ENCODE measurements at places on chromosomes 7 and 10.

- peak; percentile 2 for DNase-seq
These were observed 14.2 kb downstream of the UCMA start for GRCh38 chr10:13219685-13220670.

DNA sequence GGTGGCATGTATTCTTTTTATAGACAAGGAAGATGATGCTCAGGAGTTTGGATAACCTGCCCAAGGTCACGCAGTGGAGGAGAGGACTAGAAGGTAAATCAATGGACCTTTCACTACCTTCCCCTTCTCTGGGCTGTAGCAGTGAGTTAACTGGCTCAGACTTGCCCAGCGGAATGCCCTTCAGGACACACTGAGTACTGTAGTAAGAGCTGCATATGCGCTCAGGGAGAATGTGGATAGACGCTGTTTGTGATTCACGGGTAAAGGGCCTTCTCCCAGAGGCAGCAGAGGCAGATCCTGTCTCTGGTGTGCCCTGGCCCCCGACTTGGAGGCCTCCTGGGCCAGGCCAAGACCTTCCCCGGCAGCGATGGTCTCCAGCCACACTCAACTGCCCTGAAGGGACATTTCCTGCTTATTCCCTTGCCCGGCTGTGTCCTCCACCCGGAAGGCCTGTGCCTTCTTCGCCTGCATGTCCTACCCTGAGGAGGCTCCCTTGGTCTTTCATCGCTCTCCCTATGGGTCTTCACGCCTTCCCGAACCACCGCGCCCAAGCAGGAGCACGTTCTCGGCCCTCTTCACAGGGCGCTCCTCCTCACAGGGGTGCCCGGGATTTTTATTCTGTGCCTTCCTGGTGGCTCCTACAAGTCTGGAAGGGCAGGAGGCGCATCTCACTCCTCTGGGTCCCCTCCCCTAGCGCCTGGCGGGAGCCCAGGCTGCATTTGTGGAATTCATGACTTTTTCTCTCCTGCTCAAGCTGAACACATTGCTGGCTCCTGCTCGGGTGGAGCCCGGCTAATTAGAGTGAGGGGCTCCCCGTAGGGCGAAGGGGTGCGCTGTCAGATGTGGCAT, 1.8 kb upstream of the IKZF1 start:
- no peak for DNase-seq

DNA sequence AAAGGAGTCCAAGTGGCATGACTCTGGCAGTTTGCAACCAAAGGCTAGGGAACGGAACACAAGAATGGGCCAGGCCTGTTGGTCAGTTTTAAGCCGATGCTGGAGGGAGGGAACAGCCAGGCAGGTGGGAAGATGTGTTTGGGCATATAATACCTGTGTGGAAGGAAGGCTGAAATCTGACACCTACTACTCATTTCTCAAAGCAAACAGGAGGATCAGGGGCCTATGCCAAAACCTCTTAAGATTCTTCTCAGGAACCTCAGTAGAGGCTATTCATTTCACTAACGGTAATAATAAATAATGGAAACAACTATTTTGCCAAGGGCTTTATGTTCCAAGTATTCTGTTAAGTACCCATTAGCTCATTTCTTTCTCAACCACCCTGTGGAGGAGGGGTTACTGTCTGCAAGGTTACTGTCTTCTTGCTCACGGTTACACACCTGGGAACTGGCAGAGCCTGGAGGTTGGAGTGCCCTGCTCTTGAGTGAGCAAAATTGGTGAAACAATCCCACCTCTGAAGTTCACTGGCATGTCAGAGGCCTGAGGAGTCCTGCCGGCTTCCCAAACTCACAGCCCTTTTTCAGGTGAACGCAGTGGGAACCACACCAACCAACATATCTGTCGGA, 35.5 kb downstream of the GOT1 start:
- DNase-seq, result no peak

DNA sequence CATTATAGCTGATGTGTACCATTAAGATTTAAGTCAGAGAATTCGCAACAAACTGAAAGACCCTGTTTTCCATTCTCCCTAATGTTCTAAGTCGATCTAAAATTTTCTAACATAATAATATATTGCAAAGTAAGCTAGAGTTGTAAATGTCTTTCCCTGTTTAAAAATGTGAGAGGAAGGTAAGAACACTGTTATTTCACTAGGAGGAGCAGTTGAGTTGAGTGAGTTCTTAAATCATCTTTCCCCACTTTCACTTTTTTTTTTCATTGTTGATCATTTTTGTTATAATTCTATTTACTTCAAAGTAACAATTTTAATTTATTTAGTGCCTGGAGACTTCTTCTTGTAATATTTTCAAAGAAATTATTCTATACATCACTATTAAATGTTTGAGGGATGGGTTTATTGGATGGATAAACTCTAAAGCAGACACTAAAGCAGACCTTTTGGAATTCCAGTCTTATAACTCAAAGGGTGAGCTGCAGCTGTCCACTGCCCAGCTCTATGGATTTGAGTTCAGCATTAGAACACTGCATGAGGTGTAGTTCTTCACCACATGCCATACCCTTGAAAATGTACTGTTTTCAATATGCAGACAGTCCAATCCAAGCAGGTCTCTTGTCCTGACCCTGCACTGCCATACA, 181.3 kb upstream of the FZD1 start:
- no peak for DNase-seq

- DNase-seq, result no peak
These were observed 42.3 kb upstream of the CDHR3 start for GRCh38 chr7:105920766-105921165.

- DNase-seq, result no peak
These were observed 94.1 kb downstream of the CHST15 start for GRCh38 chr10:123999261-123999660.

DNA sequence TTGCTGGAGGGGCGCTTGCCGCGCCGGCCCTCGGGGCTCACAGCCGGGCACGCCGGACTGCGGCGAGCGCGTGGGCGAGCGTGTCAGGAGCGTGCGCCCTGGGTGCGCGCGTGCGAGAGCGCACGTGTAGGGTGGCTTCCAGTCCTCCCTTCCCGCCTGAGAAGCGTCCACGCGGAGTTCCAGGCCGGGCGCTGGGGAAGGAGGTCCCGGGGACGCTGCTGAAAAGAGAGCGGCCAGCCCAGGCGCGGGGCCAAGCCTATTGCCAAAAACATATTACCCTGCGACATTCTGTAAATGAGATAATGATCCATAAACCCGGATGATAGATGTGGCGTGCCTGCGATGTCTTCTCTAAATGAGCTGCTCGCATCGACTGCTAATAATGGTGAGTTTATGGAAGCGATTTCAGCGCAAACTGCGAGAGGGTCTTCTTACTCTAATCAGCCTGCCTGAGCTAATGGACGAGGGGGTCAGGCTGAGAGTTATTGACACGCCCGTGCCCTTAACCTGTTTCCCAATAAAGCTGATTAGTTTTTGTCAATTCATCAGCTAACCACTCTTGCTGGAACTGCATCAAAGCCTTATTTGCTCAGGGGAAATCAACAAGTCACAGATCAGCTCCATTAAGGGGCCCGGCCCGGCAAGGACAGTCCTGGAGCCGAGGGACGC, 8.0 kb upstream of the MNX1 start:
- no peak for DNase-seq

GRCh38 chr7:69962186-69963065, 364.2 kb downstream of the AUTS2 start:
- no peak for DNase-seq

- DNase-seq, result no peak
These were observed 44.2 kb upstream of the SLC29A4 start for GRCh38 chr7:5238500-5238899.

DNA sequence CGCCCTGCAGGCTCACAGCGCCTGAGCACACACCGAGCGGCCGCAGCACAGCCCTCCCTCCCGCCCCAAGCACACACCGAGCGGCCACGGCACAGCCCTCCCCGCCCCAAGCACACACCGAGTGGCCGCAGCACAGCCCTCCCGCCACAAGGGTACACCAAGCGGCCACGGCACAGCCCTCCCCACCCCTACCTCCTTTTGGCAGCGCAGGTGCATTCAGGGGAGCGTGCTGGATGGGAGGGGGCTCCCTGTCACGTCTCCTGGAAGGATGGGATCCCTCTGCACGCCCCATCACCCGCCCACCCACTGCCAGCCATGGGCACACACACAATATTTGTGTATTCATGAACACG, 482.6 kb downstream of the DNAJB6 start:
- DNase-seq, result no peak

DNA sequence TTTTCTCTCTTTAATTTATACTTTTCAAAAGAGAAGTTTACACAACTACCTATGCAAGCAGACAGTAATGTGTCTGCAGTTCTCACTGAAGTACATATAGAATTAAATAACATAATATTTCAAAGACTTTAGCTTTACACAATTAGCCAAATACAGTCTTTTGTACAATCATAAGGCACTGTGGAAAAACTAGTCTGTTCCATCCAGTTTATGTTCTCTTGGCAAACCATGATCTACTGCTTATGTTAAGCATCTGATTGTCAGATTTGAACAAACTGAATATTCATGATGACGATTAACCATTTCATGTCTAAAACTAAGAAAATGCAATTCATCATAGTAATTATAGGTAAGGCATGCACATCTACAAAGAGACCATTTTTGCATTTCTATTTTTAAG, 842 bp downstream of the SEMA3A start:
- DNase-seq, result no peak

- DNase-seq, result no peak
These were observed 173.9 kb upstream of the SLC25A13 start for GRCh38 chr7:96495751-96496216.

- DNase-seq, result no peak
These were observed 44.8 kb upstream of the SP8 start for GRCh38 chr7:20831451-20831850.

DNA sequence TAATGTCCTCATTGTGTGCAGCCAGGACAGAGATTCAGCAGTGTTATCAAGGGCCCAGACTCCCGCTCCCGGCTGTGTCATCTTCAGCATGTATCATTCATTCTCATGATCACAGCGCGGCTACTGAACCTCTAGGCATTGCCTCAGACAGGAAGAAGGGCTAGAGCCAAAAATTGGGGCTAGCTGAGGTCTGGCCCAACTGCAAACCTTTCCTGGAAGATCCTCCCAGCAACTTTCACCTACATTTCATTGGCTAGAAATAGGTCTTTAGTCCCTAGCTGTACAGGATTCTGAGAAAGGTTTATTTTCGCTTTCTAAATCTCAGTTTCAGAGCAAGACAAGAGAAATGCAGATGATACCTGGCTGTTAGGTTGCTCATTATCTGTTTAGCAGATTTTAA, 81.9 kb downstream of the CREM start:
- DNase-seq, result no peak

GRCh38 chr7:2821161-2821841, 22.8 kb downstream of the GNA12 start:
- DNase-seq, result no peak

GRCh38 chr7:82257118-82257695, 186.4 kb downstream of the CACNA2D1 start:
- no peak for DNase-seq

GRCh38 chr10:107692072-107692471, 527.6 kb upstream of the SORCS1 start:
- no peak for DNase-seq

- no peak for DNase-seq
These were observed 166.8 kb downstream of the MTERF1 start for GRCh38 chr7:91713669-91714068.

- DNase-seq, result no peak
These were observed 31.7 kb downstream of the STAM start for GRCh38 chr10:17675638-17676037.

DNA sequence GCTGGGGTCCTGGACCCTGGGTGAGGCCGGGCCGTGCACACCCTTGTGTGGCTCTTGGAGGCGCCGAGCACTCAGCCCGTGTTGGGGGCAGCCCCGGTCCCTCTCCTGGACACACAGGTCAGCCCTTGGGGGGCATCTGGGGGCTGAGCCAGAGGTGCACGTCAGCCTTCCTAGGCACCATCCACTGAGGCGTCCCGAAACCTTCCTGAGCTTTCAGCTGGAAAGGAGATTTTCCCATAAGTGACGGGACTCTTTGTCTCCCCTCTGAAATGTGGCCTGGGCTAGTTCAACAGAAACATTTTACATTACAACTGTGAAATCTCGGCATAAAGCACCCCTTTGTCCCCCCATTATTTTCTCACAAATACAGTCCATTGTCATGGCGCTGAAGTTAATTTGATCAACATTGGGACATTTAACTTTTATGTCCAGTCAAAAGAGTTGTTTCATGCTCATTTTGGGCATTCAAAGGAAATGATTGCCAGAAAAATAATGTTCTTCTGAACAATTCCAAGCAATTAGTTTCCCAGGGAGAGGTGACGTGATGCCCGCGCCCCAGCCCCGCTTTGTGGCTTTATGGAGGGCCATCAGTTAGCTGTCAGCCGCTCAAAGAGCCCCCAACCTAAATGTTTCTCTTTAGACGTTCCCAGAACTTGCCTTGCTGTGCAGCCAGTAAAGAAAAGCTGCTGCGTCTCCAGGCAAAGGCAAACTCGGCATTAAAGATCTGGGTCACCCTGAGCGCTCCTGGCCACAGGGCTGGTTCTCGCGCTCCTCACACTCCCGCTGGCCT, 70.8 kb downstream of the NKX6-2 start:
- no peak for DNase-seq

DNA sequence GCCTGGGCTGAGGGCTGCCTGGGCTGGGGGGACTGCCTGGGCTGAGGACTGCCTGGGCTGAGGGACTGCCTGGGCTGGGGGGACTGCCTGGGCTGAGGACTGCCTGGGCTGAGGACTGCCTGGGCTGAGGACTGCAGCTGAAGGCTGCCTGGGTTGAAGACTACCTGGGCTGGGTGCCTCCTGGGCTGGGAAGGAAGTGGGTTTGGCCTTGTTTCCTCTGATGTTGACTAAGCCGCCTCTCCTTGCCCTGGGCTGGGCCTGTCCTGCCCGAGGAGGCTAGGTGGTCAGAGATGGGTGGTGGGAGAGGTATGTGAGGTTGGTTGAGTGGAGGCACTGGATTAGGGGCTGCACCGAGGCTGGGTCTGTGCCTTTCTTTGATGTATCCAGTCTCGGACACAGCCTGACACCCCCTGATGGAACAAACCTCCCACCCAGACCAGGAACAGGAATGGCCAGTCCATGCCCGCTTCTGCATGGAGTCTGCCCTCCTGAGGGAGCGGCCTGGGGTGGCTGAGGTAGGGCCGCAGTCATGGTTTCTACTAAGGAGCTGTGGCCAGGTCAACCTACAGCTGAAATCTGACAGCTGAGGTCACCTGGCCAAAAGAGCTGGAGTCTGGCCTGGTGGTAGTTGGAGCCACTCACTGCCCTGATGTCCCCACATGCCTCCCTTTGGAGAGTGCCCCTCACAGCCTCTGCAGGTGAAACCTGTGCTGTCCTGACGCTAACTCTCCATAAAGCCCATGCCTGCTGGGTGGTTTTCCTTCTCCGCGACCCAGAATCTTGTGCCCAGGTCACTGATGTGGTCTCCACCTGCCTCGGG, 22.3 kb downstream of the SCART1 start:
- DNase-seq, result no peak

Data from right renal cortex interstitium (tissue), 3 donors.